ENCODE measurements at places on chromosomes 2 and 18.

- DNase-seq, result no peak
These were observed 5.0 kb upstream of the IL1RN start for GRCh38 chr2:113122364-113122763.

- no peak for DNase-seq
These were observed 107.7 kb downstream of the KCTD1 start for GRCh38 chr18:26440644-26441043.

- no peak for DNase-seq
These were observed 250.9 kb downstream of the PTH2R start for GRCh38 chr2:208657468-208657867.

DNA sequence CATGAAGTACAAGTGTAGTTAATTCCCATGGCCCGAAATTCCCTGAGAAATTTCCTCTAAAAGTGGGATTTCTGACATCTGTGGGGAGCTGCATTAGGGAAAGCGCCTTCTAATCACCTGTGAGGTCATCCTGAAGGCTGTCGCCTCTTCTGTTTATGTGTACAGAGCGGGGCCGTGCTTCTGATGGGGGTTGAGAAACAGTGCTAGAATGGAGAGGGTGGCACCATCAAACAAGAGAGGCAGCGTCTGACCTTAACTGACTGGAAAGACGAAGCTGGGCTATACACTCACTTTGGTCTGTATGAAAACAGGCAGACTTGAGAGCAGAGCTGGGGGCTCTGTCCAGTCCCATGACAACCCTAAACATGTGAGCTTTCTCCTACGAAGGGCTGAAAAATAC is 44.2 kb upstream of the DNMT3A start:
- no peak for DNase-seq

DNA sequence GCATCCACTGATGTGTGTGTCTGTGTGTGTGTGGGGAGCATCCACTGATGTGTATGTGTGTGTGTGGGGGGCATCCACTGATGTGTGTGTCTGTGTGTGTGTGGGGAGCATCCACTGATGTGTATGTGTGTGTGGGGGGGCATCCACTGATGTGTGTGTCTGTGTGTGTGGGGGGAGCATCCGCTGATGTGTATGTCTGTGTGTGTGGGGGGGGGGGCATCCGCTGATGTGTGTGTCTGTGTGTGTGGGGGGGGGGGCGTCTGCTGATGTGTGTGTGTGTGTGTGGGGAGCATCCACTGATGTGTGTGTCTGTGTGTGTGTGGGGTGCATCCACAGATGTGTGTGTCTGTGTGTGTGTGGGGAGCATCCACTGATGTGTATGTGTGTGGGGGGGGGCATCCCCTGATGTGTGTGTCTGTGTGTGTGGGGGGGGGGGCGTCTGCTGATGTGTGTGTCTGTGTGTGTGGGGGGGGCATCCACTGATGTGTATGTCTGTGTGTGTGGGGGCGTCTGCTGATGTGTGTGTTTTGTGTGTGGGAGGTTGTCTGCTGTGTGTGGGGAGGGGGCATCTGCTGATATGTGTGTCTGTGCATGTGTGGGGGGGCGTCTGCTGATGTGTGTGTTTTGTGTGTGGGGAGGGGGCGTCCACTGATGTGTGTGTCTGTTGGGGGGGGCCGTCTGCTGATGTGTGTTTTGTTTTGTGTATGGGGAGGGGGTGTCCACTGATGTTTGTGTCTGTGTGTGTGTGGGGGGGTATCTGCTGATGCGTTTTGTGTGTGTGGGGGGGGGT is 125.9 kb downstream of the NFATC1 start:
- DNase-seq, result no peak

GRCh38 chr2:237593596-237594320 is 3.2 kb upstream of the RAB17 start:
- no peak for DNase-seq

GRCh38 chr2:97936199-97936598 is 59.5 kb downstream of the TMEM131 start:
- no peak for DNase-seq

- DNase-seq, result no peak
These were observed 437.4 kb downstream of the EPHA4 start for GRCh38 chr2:221134718-221135117.

DNA sequence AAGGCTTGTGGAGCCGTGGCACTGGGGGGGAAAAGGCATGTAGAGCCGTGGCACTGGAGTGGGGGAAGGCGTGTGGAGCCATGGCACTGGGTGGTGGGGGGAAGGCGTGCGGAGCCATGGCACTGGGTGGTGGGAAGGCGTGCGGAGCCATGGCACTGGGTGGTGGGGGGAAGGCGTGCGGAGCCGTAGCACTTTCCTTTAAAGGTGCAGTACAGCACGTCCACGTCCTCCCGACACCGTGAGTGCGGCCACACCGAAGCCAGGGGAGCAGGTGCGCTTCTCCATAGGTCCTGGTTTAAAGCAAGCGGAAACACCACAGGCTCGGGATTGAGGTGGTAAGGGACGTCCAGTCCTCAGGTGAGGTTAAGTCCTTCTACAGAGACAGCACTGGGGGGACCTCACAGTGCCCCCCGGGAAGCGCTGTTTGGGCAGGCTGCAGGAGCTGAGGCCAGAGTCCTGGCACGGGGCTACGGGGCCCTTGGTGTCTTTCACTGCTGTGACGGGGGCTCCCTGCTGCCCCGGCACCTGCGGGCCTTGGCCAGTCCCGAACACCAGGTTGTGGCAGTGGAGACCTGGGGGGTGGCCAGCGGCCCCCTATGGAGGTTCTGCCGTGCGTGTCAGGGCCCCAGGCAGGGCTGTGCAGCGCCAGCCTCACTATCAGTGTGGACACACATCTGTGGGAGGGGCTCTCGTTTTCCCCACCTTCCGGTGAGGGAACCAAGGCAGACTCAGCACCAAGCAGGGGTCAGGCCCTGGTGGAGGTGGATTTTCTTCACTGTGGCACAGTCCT is 93.0 kb upstream of the CTDP1 start:
- no peak for DNase-seq

GRCh38 chr2:226227341-226227740 is 572.3 kb downstream of the IRS1 start:
- no peak for DNase-seq

DNA sequence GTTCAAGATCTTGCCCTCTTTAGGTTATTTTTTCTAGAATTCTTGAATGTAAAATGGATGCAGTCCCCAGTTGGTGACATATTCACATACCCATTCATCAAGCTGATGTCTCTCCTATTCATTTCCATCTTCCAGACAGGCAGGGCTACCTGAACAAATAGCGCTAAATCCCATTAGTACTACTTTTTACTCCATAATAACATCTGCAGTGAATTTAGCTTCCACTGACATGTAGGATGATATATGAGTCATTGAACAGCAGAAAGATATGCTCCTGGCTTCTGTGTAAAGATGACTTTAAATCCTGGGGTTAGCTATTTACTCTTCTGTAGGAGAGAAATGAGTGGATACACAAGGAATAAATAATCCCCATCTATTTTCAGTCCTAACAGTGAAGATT is 194.7 kb downstream of the RND3 start:
- no peak for DNase-seq

- DNase-seq, result peak; percentile 44
These were observed 37.5 kb upstream of the ZBTB7C start for GRCh38 chr18:48446582-48447225.

GRCh38 chr2:217215877-217216276 is 356.0 kb upstream of the TNP1 start:
- no peak for DNase-seq

DNA sequence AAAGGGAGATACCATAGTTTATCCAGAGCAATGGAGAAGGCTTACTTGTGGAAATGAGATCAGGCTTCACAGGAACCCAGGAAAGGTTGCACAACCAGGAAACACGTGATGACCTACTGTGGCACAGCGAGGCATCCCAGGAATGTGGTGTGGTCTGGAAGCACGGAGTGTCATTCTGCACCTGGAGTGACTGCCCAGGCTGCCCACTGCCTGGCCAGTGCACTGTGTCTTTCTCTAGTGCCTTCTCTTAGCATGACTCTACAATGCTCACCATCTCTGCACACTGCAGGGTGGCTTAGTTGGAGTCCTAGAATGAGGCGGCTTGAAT is 48.9 kb downstream of the CHST9 start:
- DNase-seq, result no peak

DNA sequence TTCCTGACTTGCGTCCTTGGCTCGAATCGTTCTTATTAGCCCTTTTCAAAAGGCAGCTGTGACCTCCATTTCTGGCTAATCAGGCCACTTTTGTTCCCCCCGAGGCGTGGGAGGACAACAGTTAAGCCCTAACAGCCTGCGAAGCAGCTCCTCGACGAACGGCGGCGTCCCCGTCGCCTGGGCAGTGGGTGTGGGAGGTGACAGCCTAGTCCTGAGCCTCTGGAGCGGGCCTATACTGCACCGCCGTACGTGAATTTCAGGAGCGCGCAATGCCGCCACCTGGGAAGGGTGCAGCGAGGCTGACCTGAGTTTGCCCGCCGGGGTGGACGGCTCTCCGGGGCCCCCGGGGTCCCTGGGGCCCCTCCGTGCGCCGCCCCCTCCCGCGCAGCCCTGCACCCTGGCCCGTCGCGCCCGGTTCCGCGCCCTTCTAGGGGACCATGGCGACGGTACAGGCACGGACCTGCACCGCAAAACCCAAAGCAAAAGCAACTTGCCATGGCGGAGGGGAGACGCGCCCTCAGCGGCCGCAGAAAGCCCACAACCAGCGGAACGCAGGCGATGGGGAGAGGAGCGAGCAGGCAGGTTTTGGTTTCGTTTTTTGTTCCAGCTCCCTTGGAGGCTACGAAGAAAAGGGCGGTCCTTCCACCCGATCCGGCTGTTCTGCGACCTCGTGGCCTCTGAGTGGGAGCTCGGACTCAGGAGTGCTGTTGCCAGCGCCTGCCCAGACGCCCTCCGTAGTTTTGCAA is at the start of gene RBM43:
TSS of gene RBM43 (minus strand) at position 633 of the 746 bp plus-strand sequence. CDS start at position 497, 136 bp downstream.
- DNase-seq, result peak; percentile 80

DNA sequence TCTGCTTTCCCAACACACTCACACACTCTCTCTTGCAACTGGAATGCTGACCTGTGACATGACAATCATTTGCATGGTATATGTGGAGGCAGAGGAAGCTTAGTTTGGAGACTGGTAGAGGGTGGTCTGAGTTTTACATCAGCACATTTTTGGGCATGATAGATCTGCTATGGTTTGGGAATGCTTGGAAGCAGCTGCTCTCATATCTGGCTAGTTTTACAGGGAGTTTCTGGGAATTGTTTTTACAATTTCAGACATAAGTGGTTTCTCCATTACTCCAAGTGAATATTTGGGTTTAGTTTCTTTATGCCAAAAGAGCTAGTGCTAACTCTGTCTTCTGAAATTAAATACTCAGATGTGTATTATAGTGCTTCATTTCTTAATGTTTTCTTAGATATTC is 977.6 kb downstream of the SUCLG1 start:
- no peak for DNase-seq

DNA sequence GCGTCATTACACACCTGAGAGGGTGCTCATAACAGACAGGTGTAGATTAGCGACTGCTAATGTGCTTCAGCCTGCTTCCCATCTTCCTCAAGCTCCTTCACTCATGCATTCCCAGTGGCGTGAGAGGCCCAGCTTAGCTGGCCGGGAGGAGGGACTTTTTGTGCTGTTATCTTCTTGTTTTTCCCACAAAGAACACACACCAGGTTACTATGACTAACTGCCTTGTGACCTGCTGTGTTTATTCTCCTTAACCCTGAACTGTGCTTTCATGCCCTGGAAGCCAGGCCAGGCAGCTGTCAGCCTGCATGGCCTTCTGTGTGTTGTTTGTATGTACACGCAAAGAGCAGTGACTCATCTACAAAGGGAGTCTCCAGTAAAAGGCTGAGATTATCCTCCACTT is 143.8 kb downstream of the PIEZO2 start:
- DNase-seq, result no peak

- DNase-seq, result no peak
These were observed 10.2 kb upstream of the TTC32 start for GRCh38 chr2:19911808-19912509.

GRCh38 chr2:183117226-183117625 is 7.0 kb upstream of the NUP35 start:
- DNase-seq, result no peak

GRCh38 chr2:150234787-150235446 is 252.6 kb downstream of the RND3 start:
- no peak for DNase-seq

- no peak for DNase-seq
These were observed 26.0 kb downstream of the SNORC start for GRCh38 chr2:232896111-232896510.

GRCh38 chr2:240350696-240351087 is 84.8 kb upstream of the GPC1 start:
- no peak for DNase-seq

GRCh38 chr2:86566821-86567190 is 3.6 kb upstream of the CHMP3 start:
- no peak for DNase-seq

Data from GM18507 (cell line).